Stomach (tissue), 19 donors: ENCODE measurements at places on chromosomes 5 and 9.
A peak's percentile ranks its signal among the peaks of the same experiment; 100 is the strongest.

- no peak for DNase-seq
Observed at GRCh38 chr5:541539-542318, 17.5 kb upstream of the SLC9A3 start.

DNA sequence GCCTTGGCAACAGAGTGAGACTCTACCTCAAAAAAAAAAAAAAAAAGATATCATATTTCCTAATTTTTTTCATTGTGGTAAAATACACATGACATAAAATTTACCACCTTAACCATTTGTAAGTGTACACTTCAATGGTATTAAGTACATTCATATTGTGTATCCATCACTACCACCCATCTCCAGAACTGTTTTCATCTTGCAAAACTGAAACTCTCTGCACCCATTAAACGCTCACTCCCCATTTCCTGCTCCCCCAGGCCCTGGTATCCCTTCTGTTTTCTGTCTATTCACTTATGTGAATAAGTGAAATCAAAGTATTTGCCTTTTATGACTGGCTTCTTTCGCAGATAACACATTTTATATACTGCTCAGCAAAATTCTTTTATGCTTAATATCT is 12.8 kb downstream of the LRRC8A start:
- no peak for DNase-seq

- no peak for DNase-seq
Observed at GRCh38 chr5:81820863-81821262, 70.0 kb upstream of the SSBP2 start.

DNA sequence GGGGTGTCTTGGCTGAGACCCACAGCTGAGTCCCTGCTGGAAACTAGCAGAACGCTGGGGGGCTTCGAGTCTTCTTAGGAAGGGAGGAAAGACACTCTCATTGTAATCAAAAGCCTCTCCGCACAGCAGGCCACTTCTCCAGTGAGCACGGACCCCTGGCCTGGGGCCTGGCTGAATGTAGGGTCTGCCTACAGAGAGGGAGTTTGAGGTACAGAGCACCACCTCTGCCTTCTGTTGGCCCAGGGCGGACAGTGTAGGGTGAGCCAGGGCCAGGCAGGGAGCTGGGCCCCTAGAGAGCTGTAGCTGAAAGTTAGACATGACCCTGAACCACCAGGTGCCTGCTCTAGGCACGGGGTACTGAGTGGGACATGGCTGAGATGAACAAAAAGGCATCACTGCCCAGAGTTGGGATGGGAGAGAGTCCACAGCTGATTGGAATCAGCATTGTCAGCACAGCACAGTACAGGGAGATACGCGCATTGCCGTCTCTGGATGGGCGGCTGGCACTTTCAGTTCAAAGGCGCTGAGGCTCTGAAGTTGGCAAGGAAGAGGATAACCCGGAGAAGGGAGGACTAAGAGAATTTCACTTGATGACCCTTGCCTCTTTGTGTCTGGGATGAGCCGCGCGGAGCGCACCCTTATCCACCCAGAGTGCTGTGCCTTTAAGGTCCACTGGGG is 363 bp upstream of the SLC25A48 start:
- no peak for DNase-seq

- peak; percentile 57 for DNase-seq
Observed at GRCh38 chr5:392431-392988, 50.5 kb upstream of the EXOC3 start.

DNA sequence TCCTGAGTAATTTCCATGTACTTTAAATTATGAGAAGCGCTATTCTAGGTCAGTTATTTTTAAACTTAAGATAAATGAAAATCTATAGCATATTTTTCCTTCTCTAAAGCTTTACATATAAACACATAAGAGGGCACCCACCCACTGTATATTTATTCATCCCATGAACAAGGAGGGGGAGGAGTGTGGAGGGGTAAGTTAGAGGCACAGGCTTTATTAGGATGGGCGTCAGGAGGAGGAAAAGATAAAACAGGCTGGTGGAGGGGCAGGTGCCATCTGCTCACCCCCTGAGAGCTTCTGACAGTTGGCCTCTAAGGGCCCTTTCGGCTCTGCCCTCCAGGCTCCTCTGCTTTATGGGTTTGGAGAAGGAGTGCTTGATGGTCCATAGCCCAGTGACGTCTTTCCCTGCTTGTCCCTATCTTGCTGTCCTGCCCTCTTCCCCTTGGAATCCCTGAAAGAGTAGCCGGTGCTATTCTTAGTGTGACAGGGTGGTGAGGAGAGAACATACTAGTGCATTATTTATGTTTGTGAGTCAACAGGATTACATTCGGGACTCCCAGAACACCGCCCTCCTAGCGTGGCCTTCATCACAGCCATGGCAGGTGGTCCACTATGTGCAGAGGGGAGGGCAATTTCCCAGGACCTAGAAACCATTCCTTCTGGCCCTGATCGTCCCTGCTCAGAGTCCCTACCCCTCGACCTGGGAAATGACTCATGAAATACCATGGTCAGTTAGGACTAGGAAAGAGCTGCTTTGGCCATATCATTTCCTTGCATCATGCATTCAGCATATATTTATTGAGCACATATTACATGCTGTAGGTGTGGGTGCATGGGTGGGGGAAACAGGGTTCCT is 7.9 kb upstream of the SYNPO start:
- DNase-seq = no peak

- no peak for DNase-seq
Observed at GRCh38 chr9:17528859-17529258, 50.0 kb upstream of the SH3GL2 start.

DNA sequence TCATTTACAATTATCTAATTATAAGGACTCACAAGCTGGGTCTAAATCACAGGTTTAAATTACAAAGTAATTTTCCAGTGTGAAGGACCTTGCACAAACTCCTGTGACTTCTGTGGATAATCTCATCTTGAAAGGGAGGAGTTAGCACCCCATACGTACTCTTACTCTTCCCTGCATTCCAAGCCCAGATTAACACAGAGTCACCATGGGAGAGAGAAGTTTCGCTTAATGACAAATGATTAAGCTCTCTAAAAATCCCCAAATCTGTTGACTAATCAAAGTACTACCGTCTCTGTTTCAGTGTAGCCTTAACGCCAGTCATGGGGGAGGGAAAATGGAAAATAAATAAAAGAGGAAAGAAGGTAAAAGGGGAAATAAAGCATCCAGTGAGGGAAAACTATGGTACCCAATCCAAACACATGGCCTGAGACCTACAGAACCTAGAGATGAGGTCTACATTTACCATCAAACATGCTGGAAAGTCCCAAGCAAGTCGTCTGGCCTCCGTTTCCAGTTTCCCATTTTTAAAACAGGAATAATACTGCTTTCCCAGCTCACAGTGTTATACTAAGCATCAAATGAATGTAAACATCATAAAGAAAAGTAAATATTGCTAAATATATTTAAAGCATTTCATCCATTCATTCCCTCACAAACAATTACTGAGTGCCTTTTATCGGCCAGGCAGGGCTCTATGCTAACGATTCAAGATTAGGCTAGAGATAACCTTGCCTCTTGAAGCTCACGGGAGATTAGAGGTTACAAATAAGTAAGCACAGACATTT is 63.2 kb downstream of the PCA3 start:
- DNase-seq = no peak

- DNase-seq = no peak
Observed at GRCh38 chr5:18072600-18072999, 438.3 kb downstream of the TAF11L14 start.

DNA sequence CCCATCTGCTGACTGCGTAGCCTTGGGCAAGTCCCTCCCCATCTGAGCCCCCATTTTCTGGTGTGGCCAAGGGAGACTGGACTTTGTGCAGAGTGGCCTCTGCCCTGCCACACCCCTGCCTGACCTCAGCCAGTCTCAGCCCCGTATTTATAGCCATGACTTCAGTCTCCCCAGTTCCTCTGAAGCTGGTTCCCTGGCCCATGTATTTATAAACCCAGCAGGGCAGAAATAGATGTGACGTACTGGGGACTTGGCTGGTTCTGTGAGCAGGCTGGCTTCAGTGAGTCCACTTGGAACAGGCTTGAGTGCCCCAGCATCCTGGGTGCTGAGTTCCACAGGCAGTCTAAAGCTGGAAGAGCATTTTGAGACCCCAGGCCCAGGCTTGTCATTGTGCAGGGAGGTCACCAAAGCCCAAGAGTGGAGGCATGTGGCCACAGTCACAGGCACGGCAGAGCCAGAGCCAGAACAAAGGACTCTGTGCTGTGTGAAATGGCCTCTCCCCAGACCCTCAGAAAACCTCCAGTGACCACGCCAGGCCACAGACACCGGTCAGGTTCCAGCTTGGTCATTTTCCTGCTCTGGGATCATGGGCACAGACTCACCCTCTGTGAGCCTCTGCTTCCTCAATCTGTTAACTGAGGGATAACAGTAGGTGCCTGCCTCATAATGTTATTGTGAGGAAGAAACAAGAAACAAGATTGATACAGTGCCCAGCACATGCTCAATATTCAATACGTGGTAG is 30.4 kb upstream of the SYNPO start:
- peak; percentile 84 for DNase-seq

DNA sequence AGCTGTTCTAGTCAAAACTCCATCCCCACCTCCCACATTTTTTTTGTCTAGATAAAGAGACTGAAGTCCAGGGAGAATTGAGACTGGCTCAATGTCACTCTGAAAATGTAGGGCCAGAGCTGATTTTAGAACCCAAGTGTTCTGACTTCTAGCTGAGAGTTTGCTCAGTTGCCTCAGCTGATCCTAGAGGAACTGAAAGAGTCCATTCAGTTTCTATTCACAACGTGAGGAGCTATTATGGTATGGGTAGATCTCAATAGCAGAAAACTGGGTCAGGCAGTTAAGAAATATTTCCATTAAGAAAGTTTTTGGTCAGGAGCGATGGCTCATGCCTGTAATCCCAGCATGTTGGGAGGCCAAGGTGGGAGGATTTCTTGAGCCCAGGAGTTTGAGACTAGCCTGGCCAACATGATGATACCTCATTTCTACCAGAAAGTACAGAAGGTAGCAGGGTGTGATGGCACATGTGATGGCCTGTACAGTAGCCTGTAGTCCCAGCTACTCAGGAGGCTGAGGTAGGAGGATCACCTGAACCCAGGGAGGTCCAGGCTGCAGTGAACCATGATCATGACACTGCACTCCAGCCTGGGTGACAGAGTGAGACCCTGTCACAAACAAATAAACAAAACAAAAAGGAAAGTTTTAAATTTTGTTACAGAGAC is 61.7 kb downstream of the GLRA1 start:
- no peak for DNase-seq

- no peak for DNase-seq
Observed at GRCh38 chr9:35164711-35165110, 2.9 kb downstream of the UNC13B start.

DNA sequence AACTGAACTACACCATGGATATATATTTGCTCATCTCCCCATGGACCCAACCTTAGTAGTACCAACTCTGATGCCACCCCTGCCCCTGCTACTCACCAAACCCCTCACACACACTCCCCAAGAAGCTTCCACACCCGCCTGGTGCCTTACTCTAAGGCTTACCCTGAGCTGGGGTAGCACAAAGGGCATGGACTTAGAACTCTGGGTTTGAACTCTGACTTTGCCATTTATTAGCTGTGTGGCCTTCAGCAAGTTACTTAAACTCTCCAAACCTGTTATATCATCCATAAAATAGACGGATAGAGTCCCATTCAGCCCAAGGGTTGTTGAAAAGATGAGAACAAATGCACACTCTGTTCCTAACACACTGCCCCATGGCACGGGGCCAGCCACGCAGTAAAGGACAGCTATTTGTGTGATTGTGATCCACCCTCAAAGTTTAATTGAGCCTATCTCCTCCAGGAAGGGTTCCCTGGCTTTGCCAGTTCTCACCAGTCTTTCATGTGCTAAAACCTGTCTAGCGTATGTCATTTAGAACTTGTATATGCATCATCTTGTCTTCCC is 111.0 kb downstream of the KLHL3 start:
- no peak for DNase-seq

GRCh38 chr9:95100071-95100627 is 217.4 kb downstream of the FANCC start:
- no peak for DNase-seq

DNA sequence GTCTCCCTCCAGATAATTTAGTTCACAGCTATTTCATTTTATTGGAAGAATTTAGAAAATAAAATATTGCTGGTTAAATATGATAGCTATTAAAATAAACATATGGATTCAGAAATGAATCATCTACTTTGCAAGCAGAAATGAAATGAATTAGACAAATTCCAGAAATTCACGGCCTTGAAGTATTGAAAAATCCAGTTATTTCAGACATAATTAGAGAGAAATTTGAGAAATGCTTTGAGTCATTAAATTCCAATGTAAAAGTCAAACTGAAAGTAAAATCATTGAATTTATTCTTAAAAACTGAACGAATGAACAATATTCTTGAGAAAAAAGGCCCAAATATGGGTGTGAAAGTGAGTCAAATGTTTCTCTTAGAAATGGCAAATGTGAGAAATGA is 632.6 kb upstream of the EDIL3 start:
- no peak for DNase-seq

- DNase-seq = no peak
Observed at GRCh38 chr9:121682926-121683515, 31.6 kb downstream of the DAB2IP start.

DNA sequence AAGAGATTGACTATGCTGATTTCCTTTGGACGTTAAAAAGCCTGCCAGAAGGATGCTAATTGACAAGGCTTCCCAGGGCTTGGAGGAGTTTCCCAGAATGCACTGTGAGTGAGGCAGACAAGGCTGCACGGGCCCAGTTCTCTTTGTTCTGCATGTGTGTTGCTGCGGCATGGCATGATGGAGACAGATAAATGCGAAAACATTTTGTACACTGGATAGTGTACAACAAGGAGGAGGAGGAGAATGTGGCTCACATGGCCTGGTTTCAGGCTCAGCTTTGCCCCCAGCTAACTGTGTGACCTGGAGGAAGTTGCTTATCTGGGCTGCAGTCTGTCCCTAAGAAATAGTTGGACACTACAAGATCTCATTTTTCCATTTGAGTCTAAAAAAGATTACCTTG is 135.5 kb upstream of the CPEB4 start:
- DNase-seq = no peak

- no peak for DNase-seq
Observed at GRCh38 chr5:150960791-150961396, 56.1 kb upstream of the ZNF300 start.

DNA sequence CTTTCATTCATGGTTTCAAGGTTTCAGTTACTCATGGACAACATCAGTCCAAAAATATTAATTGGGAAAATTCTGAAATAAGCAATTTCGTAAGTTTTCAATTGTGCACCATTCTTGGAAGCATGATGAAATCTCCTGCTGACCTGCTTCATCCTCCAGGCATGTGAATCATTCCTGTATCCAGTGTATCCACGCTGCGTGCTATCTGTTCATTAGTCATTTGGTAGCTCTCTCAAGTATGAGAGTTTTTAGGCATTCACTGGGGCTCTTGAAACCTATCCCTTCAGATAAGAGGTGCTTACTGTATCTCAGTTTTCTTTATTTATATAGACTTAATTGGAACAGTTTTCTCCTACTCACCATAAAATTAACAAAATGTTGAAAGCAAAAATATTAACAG is 293.0 kb downstream of the CDH12 start:
- DNase-seq = no peak
